AG09309 (cell line): ENCODE measurements at places on chromosomes 2 and 18.

GRCh38 chr2:45681675-45682074, 30.2 kb downstream of the PRKCE start:
- peak; percentile 44 for DNase-seq

GRCh38 chr2:239966853-239967552, 58.1 kb downstream of the NDUFA10 start:
- no peak for DNase-seq

DNA sequence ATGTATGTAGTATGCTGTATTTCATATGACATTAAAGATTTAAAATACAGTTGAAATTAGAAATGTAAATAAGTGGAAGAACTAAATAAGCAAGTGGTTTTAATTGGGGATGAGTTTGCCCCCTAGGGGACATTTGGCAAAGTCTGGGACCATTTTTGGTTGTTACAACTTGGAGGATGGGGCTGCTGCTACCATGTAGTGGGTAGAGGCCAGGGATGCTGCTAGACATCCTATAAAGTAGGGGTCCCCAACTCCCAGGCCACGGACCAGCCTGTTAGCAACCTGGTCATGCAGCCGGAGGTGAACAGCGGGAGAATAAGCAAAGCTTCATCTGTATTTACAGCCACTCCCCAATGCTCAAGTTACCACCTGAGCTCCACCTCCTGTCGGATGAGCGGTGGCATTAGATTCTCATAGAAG, 27.9 kb upstream of the ASNSD1 start:
- no peak for DNase-seq

- no peak for DNase-seq
Measured at GRCh38 chr2:79796641-79797040, 283.8 kb downstream of the CTNNA2 start.

DNA sequence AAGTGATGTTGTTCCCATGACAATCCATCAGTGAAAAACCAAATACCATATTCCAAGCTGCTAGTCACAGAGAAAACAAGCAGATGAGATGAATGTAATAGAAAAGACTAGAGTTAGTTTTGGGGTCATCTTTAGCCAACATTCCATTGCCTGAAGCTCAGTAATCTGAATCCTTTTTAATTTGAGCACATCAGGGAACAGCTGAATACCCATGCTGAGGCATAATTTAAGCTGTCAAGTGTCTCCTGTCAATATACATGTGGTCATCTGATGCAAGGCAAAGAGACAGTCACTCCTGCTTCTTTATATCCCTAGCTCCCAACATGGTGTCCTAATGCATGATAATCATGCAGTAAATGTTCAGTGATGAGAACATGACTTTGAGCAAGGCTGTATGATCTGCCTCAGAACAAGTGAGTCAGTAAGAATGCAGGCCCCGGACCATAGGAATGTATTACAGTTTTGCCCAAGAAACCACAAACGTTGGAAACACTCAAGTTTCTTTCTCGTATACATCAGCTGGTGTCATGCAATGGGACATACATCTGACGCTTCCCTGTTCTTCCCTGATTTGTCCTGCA, 48.0 kb downstream of the CDK15 start:
- DNase-seq = peak; percentile 93

- DNase-seq = peak; percentile 73
Measured at GRCh38 chr2:25851740-25852503, 26.4 kb downstream of the ASXL2 start.

DNA sequence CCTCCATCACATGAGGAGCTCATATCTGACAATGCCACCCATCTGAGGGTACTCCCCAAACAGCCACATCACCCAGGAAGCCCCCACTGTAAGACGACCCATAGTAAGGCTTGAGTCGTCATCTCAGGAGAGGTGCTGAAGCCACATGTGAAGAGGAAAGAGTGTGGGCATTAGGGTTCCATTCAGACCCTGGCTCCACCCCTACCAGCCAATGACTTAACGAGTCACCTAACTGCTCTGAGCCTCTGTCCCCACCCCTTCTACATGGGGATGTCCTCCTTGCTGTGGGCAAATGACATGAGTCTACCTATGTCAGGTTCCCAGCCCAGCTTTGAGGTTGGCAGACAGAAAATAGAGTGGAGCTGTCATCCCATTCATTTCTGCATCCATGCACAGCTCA, 46.3 kb downstream of the C1QL2 start:
- DNase-seq = no peak

DNA sequence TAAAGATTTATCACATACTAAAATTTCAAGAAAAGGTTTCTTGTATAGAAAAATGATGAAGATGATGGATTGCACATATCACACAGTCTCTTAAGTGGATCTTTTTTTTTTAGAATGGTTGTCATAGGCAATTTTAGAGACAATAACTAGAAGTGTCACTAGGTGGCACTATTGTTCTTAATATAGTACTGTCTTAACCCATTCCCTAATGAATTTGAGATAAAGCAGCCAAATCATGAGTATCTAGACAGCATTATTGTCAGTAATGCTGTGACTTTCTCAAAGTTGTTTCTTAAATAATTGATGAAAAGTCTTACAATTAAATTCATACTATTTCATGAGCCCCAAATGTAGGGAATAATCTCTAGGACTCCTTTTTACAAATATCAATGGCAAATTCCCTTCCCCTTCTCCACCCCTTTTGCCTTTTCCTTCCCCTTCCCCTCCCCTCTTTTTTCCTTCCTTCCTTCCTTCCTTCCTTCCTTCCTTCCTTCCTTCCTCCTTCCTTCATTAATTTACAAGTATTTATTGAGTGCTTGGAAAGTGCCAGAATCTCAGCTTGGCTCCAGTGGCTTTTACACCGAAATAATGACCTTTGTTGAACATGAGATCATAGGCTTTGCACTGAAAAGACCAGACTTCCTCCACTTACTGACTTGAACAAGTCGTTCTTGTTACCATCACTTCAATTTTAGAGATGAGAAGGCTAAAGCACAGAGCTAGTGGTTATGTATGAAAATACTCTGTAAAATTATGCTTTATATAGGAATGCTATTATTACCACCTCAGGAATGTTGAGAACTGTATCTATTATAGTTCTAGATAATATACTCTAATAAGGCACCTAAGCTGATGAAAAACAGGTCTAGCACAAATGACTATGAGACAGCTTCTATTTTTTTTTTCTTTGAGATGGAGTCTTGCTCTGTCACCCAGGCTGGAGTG, 19.8 kb downstream of the MYL12B start:
- DNase-seq = no peak

DNA sequence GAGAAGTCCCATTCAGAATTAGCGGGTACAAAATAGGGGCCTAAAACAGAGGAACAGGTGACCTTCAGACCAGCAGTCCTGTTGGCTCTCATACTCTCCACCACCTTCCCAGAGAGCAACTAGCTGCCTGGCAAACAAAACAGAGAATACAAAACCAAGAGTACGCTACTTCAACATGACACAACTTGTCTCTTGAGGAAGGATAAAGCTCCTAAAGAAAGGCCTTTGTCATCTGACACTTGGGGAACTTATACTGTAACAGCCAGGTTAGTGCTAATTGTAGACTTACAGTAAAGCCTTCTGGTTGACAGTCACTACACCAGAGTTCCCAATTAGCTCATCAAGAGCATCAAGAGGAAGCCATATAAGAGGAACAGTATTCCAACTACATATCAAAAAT, 282.1 kb upstream of the NT5C1B start:
- DNase-seq = no peak

GRCh38 chr18:40013001-40013609, 1941.9 kb upstream of the PIK3C3 start:
- no peak for DNase-seq

DNA sequence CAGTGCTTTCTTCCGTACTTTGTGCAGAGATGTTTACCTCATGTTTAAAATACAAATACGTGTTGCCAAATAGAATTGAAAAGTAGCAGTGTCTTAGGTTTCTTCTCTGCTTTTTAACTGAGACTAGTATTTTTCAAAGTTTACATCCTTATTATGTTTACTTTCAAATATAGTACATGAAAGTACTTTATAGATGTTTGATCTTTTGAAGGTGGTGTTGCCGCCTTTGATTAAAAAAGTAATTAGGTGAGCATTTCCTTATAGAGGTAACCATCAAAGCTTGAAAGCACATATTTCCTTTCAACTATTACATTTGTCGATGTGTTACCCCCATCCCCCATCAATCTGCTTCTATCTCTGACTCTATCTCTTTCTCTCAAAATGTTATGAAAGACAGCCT, 87.0 kb downstream of the CERS6 start:
- DNase-seq = no peak
